ENCODE measurements at places on chromosomes 5 and 9.

GRCh38 chr5:88090506-88090905, 178.1 kb downstream of the TMEM161B start:
- no peak for DNase-seq

DNA sequence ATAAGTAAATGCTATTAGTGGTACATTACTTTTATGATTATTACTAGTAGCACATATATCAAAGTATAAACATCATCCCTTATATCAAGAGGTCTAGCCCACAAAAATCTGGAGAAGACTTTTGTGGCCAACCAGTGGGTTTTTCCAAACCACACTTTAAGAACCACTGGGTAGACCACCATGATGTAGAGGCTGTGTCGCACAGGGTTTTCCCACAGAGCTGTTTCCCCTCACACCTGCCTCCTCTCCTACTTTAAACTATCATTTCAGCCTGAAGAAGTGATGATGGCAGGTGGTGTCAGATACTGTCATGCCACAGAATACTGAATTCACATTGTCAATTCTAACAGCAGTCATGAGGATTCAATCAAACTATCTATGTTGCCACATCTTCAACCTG, 109.2 kb downstream of the FBXW11 start:
- no peak for DNase-seq

DNA sequence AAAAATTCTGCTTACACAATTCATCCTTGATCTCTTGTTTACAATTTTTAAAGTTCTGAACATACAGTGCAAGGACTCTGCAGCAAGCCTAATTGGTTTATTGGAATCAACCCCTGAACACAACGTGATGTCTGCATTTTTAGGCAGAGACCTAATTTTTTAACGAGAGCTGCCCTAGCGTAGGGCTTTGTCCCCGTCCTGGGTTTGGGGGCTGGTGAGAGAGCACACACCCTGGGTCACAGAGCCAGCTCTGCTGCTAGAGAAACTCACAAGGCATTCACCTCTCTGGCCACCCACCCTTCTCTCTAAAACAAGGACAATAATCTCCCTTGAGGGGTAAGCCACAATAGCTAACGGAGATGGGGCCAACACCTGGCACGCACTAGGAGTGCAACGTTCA, 28.2 kb downstream of the SH3PXD2B start:
- DNase-seq: no peak

DNA sequence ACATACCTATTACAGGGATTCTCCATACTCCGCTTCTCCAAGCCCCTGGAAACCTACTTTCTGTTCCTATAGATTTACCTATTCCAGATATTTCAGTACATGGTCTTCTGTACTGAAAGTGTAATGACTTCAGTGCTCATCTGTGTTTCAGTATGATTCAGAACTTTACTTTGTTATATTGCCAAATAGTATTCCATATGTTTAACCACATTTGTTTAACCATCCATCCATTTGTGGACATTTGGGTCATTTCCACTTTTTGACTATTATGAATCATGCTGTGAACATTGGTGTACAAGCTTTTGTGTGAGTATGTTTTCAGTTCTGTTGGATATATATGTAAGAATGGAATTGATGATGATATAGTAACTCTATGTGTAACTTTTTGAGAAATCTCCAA, 188.9 kb downstream of the PDZD2 start:
- no peak for DNase-seq

GRCh38 chr5:77743181-77743580, 33.0 kb downstream of the TBCA start:
- no peak for DNase-seq

DNA sequence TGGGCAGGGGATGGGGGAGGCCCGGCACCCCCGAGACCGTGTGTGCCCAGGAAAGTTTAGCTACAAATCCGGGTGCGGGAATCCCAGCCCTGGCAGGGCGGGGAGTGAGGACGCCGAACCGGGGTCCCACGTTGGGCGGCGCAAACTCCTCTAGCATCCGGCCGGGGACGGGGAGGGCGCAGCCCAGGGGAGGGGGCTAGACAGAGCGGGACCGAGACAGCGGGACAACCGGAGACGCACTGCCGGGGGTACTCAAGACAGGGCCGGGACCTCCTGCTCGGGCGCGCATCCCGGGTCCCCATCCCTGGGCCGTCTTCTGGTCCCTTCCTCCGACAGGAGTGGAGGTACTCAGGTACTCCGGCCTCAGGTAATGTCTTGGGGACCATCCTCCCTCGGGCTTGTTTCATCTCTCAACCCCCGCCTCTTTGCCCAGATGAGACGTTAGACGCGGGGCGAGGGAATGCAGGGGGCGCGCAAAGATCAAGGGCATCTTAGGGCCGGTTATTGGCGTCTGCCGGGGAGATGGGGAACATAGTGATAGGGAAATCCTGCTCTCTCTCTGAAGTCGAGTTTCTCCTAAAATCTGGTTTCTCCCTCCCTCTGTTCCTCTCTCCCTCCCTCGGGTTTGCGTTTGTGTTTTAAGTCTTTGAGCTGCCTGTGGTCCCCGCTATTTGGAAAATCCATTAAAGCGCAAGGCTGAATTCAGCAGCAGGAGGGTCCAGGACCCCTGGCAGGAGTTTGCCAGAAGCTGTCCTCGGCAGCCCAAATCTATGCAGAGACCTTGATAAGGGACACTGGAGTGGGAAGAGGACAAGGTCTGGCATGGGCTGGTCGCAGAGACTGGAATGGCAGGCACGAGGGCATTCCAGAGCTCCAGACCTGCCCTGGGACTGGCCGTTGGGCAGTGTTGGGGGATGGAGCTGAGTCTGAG, 815 bp downstream of the PDZD2 start:
- peak; percentile 50 for DNase-seq

Measured in left ventricle myocardium inferior (tissue), 1 donor.